ENCODE measurements at places on chromosomes 2 and 18. TPM values are rescaled to one million over a fixed set of nuclear protein-coding genes. Genes with fewer than 3 reads are reported as not detected.

Gene FAHD2A
- 3.7 TPM for total RNA-seq

Gene FAM228B
- total RNA-seq = 47.0 TPM

Gene DSG1
- not detected for total RNA-seq

Gene PDE11A
- 1.0 TPM for total RNA-seq

Gene ARHGEF33
- under 0.01 TPM for total RNA-seq

Gene MYCN
- total RNA-seq = 7.3 TPM

Gene ALK
- 0.52 TPM for total RNA-seq

Gene SKA1
- total RNA-seq = 2.6 TPM

Gene FBXO15
- 1.0 TPM for total RNA-seq

Gene TCF23
- 0.52 TPM for total RNA-seq

Gene SCN2A
- not detected for total RNA-seq

Gene KIAA2012
- total RNA-seq = under 0.01 TPM

Gene COL5A2
- total RNA-seq = 404 TPM

Gene LOXHD1
- total RNA-seq = 1.6 TPM

Gene ELAC1
- total RNA-seq = 6.3 TPM

Gene KCNF1
- total RNA-seq = 1.6 TPM

Gene PIEZO2
- 41.2 TPM for total RNA-seq

Gene IL1A
- not detected for total RNA-seq

Gene LRATD1
- total RNA-seq = 5.2 TPM

Gene TLX2
- not detected for total RNA-seq

Gene CRYGD
- total RNA-seq = not detected

Gene ABHD3
- 11.5 TPM for total RNA-seq

Gene TRABD2A
- total RNA-seq = 1.0 TPM

Gene TTC21B
- total RNA-seq = 50.1 TPM

Gene CYP26B1
- total RNA-seq = 6.8 TPM

Gene KCNK3
- 0.52 TPM for total RNA-seq

Gene HOXD10
- total RNA-seq = 0.52 TPM

Gene DUSP19
- total RNA-seq = 2.1 TPM

Gene C2orf69
- total RNA-seq = 7.3 TPM

Gene ARHGAP25
- total RNA-seq = 4.7 TPM

Gene SCRN3
- total RNA-seq = 14.6 TPM

Gene EDAR
- total RNA-seq = not detected

Gene ADI1
- total RNA-seq = 38.1 TPM

Gene C1GALT1C1L
- total RNA-seq = 1.0 TPM

Gene GDF7
- 0.52 TPM for total RNA-seq

Gene SCG2
- total RNA-seq = not detected

Gene ALPP
- not detected for total RNA-seq

Gene RAMP1
- 31.8 TPM for total RNA-seq

Gene CD28
- 4.2 TPM for total RNA-seq

Gene GALNT5
- 3.1 TPM for total RNA-seq

Gene NYAP2
- total RNA-seq = 0.52 TPM

Gene DES
- 3,588 TPM for total RNA-seq

Gene MAT2A
- 57.9 TPM for total RNA-seq

All from skeletal muscle tissue (tissue), 5 donors.